Non-pigmented ciliary epithelial cell (primary cell): ENCODE measurements at places on chromosomes 4 and X.
A peak's percentile ranks its signal among the peaks of the same experiment; 100 is the strongest.

DNA sequence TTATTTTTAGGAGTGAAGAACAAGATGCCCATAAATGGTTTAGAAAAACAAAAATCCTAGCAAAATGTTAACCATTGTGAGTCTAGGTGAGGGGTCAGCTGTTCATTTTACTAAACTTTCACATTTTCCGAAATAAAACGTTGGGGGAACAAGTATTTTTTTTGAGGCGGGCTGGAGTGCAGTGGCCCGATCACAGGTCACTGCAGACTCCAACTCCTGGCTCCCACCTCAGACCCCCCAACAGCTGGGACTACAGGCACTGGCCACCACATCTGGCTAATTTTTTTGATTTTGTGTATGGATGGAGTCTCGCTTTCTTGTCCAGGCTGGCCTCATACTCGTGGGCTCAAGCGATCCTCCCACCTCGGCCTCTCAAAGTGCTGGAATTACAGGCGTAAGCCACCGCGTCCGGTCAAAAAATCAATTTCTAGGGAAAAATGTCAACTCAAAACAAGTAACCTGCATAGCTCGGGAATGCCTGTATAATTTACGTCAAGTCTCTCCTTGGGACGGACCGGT lies 742 bp upstream of the TAF1 start:
- DNase-seq: no peak

- DNase-seq: no peak
Observed at GRCh38 chr4:8336412-8337075, 67.0 kb downstream of the HTRA3 start.

- DNase-seq: no peak
Observed at GRCh38 chrX:91108761-91109160, 325.9 kb upstream of the PABPC5 start.

GRCh38 chr4:95217197-95217596 lies 331.6 kb downstream of the UNC5C start:
- DNase-seq: no peak

GRCh38 chrX:23503835-23504539 lies 163.3 kb upstream of the PRDX4 start:
- DNase-seq: peak; percentile 70

DNA sequence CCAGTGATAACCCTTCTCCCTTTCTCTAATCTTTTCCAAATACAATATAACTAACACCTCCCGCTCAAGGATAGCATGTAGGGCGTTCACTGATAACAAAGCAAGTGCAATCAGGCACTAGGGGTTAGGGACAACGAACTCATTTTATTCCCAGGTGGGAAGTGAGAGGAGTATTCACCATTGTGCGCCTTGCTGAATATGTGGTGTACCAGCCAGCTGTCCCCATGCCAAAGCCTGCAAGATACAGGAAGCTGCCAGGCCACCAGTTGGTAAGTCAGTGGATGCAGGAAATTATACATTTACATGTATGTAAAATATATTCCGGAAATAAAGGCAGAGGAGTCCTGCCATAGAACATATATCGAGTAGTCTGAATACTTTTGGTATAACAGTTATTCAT lies 6.3 kb upstream of the HPRT1 start:
- DNase-seq: no peak

- no peak for DNase-seq
Observed at GRCh38 chrX:55759478-55759877, 41.9 kb downstream of the RRAGB start.

DNA sequence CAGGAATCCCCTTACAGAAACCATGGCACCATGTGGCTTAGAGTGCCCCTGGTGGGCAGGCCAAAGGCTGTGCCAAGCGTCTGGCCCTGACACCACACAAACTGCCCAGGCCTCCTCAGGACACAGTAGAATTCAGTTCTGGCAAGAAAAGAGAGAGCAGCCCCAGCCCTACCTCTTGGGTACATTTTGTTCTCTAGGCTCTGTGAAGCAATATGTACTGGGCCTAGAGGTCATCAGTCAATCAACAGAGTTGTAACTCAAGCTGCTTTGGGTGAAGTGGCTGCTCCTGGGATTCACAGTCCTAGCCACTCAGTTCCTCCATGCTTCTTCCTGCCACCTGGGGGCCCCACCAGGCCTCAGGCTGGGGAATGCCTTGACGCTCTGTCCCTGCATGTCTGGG lies 158.1 kb upstream of the MAMLD1 start:
- no peak for DNase-seq

DNA sequence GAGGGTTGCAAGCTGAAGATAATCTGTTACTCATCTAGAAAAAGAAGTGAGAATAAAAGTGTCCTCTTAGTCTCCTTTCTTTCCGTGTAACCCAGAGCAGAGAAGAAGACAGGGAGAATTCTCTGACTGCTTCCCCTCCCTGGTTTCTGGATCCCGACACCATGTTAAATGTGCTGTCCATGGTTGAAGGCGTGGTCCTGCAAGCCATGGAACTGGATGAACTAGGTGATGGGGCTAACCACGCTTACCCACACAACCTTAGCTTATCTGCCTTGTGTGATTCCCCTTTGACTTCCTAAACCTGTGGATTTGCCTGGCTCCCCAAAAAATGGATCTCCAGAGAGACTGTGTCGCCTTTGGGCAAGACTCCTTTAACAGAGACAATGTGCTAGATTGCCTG lies 907.6 kb downstream of the FSTL5 start:
- DNase-seq: no peak

GRCh38 chr4:22778547-22779163 lies 85.9 kb downstream of the GBA3 start:
- no peak for DNase-seq

GRCh38 chrX:115399306-115399705 lies 109.8 kb downstream of the LUZP4 start:
- no peak for DNase-seq

- DNase-seq: no peak
Observed at GRCh38 chr4:40124690-40125089, 68.0 kb downstream of the N4BP2 start.

DNA sequence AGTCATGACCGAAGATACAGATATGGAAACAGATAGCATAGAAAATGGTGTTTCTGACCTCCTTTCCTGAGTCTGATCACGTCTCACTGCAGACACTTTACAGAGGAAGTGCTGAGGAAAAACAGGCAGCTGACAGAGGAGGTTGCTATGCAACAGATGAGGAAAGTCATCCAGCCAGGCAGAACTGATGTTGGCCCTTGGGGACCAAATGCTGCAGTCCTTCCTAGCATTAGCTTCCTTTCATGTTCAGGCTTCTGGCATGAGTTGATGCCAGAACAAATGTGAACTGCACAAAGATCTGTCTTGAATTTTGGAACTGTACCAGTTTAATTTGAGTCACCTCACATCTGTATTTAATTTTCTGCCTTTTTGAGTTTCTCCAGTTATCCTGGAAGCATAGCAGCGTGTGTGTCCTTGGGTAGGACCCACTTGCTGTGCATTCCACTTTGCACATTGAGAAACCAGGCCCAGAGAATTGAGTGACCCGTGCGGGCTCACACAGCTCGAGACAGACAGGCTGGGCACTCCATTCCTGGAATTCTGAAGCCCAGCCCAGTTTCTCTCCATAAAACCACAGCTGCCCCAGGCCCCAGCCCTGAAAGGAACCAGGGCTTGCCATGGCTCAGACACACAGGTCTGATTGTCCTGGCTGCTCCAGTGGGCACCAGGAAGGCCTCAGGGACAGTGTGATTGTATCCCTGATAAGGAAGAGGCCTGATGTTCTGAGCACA lies 1.4 kb upstream of the MAGED1 start:
- no peak for DNase-seq

DNA sequence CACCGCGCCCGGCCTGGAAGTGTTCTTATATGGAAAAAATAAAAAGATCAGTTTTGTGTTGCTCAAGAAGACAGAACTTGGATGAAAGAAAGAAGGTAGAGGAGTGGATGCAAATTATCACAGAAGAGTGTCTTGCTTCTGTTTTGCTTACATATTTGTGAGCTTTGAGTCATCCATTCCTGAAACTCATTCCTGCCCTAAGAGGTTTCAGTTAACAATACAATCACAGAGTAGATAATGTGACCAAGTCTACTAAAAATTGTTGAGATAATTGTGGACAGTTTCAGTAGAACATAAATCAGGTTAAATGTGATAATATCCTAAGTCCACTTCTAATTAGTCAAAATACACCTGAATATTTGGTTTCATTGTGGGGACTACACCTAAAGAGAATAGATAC lies 26.4 kb upstream of the LRCH2 start:
- peak; percentile 22 for DNase-seq

- DNase-seq: no peak
Observed at GRCh38 chr4:25982962-25983361, 68.9 kb downstream of the SMIM20 start.

- no peak for DNase-seq
Observed at GRCh38 chr4:16417198-16417597, 190.9 kb upstream of the TAPT1 start.

GRCh38 chrX:74923942-74924448 lies 1.3 kb downstream of the NEXMIF start:
- DNase-seq: no peak

GRCh38 chrX:17567187-17567586 lies 170.1 kb upstream of the SCML1 start:
- DNase-seq: no peak

- DNase-seq: no peak
Observed at GRCh38 chr4:188078116-188078515, 31.3 kb downstream of the TRIML2 start.

GRCh38 chrX:154714925-154715324 lies 36.0 kb downstream of the GAB3 start:
- DNase-seq: no peak

- peak; percentile 0 for DNase-seq
Observed at GRCh38 chrX:99798936-99799335, 611.1 kb downstream of the PCDH19 start.

GRCh38 chr4:127782275-127783025 lies at the start of gene HSPA4L:
TSS of gene HSPA4L (plus strand) at chr4:127782322. CDS start at chr4:127782551, 229 bp downstream.
- DNase-seq: no peak

- DNase-seq: no peak
Observed at GRCh38 chr4:49000806-49001205, 14.7 kb downstream of the CWH43 start.

DNA sequence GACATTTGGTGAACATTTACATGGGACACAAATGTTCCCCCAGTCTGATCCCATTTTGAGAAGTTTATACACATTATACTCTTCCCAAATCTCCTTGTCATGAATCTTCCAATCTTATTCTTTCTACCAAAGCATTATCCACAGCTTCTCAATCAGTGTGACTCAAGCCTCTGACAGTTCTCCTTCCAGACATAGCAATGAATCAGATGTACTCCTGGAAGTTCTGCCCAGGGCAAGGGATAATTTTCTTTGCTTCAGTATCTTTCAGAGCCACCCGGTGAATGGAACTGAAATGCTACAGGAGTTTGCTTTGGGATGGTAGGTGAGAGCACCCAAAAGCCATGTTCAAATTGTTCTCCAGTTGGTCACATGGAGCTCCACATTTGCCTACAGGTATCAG lies 145.5 kb downstream of the ANXA5 start:
- no peak for DNase-seq

DNA sequence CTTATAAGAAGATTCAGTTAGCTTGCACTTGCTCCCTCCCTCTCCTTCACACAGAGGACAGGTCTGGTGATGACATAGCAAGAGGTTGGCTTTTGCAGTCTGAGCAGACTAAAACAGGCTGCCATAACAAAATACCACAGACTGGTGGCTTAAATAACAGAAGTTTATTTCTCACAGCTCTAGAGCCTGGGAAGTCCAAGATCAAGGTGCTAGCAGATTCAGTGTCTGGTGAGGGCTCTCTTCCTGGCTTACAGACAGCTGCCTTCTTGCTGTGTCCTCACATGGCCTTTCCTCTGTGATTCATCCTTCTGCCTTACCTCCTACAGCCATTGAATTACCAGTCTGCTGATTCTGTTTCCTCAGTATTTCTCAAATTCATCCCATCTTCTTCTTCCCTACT lies 13.1 kb downstream of the RP2 start:
- no peak for DNase-seq

- DNase-seq: no peak
Observed at GRCh38 chr4:122718281-122718680, 14.2 kb upstream of the BBS12 start.

GRCh38 chr4:37540486-37540885 lies 145.7 kb downstream of the RELL1 start:
- DNase-seq: no peak

DNA sequence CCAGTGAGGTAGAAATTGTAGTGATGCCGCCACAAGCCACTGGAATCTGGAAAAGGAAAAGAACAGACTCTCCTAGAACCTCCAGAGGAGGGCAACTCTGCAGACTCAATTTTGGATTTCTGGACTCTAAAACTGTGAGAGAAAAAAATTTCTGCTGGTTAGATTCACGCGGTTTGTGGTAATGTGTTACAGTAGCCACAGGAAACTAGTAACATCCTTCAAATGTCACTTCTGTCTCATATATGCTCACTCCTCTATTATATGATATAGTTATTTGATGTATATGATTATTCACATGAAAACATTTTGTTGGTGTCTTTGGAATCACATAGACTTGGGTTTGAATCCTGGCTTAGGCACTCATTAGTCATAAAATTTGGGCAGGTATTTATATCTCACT lies 18.8 kb downstream of the LDOC1 start:
- DNase-seq: no peak

DNA sequence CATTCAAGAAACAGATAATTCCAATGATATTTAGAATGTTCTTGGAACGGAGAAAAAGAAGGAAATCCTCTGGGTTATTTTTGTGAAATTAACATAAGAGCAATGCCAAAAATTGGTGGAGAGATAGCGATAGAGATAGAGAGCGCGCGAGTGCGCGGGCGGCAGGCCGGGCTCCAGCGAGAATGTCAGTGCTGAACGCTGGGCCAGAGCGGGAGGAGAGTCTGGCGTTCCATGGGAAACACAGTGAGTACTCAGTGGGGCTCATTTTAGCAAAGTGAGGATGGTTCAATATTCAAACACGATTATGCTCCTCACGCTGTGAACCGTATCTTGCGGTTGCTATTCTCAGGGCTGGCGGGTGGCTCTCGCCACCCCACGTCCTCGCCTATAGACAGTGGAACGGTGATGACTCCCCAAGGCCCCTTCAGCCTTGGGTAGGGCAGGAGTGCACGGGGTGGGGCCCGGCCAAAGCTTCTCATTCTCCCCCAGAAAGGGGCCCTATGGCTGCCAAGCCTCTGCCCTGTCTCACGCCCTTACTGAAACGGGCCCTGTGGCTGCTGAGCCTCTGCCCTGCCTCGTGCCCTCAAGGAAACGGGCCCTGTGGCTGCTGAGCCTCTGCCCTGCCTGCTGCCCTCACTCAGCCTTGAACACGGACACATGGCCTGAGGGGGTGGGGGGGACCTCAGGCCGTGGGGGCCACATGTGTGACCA lies 16.9 kb downstream of the CPLX1 start:
- no peak for DNase-seq

DNA sequence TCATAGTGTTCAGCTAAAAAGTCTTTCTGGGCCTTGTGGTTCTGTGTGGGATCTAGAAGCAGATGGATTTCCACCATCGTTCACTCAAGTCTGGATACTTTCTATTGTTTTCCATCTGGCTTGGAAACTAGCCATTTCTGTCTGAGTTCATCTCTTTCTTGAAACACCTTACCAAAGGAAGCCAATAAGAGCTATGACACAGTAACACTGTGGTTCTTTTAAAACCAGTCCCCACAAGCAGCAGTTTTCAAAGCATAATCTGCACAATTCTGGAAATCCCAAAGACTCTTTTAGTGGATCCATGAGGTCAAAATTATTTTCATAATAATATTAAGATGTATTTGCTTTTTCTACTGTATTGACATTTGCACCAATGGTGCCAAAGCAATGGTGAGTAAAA lies 234.2 kb upstream of the TET2 start:
- DNase-seq: no peak

GRCh38 chrX:101223226-101223625 lies 3.6 kb downstream of the DRP2 start:
- DNase-seq: no peak
